ENCODE measurements at places on chromosomes 1 and 21. TPM values are rescaled to one million over a fixed set of nuclear protein-coding genes. Genes with fewer than 3 reads are reported as not detected.

Gene MTARC1
- total RNA-seq: not detected

Gene EPHB2
- not detected for total RNA-seq

Gene ODF2L
- total RNA-seq: 22.5 TPM

Gene SVBP
- total RNA-seq: 11.4 TPM

Gene RNU1-1
- 2,033 TPM for total RNA-seq

Gene TMCC2
- 14.0 TPM for total RNA-seq

Gene CACNA1S
- total RNA-seq: not detected

GRCh38 chr1:209375671-209376365 lies 207.7 kb upstream of the CAMK1G start:
- no peak for DNase-seq

- DNase-seq: no peak
These were observed 135.2 kb upstream of the RUNX3 start for GRCh38 chr1:25065321-25065721.

GRCh38 chr1:66258404-66259105 lies 275.4 kb upstream of the SGIP1 start:
- no peak for DNase-seq

DNA sequence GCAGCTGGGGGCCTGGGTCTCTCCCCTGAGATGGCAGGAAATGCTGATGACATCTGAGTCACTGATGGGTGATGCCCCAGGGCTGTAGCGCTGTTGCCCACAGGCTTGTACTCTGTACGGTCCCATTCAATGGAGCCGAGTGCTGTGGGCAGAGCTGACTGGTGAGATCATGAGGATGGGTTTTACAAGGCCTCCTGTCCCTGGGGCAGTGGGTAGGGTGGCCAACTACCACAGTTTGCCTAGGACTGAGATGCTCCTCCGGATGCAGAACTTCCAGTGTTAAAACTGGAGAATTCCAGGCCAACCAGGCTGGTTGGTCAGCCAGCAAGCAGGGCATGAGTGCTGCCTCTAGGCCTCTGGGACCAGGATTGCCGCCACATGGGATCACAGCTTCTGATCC lies 9.2 kb downstream of the PHLDA3 start:
- DNase-seq: no peak

DNA sequence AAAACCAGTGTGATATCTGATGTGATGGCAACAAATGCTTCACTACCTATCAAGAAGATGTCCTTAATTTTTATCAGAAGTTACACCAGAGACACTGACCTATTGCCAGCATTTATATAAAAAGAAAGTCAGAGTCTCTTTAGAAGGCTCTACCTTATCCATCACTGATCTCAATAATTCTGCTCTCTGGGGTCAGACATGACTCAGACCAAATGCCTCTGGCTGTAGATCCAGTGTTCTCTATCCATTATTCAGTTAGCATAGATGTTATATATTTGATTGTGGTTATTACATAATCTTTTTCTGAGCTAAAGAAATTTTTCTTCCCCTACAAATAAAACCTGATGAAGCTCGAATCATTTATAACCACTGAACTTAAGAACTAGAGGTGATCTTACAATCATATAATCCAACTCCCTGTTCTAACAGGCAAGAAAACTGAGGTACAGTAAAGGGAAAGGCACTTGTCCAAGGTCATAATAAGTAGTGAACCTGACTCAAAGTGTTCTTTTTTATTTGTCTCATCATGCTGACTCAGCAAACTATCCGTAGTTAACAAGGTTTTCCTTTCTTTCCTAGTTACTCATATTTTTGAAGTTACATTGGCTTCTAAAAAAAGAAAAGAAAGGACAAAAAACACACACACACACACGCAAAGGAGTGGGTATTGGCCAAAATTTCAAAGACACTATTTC lies 43.6 kb upstream of the ESRRG start:
- no peak for DNase-seq

All from activated T-helper 2 cell treated with anti-CD3 and anti-CD28 coated beads, Interferon-gamma antibody, Interleukin-2, Interleukin-4, amounts not matched to agents 10 μg/mL and 5 μg/mL and 100 μg/mL, durations not matched to agents 14 hours and 24 hours and 36 hours (primary cell).